ENCODE measurements at places on chromosomes 4 and X. TPM values are rescaled to one million over a fixed set of nuclear protein-coding genes. Genes with fewer than 3 reads are reported as not detected.

DNA sequence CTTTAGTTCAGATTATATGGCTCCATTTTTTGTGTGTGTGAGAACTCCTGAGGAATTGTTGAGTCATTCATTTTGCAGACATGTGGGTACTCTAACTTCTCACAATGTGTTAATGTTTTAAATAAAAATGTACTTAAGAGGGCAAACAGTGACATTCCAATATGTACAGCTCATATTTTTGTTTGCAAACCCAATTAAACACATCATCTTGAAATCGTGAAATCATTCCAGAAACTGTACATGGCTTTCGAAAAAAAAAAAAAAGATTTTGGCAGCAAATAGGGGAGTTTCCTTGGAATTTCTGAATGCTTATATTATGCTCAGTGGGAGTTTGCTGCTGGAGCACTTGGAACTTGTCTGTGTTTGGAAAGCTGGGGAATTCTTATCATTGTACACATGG lies 85.0 kb downstream of the HPGD start:
- no peak overlapping the region for H3K27ac ChIP-seq
- H3K27me3 ChIP-seq, result no peaks in the 10 kb centered on the region
- DNase-seq, result no peak
- no peaks in the 10 kb centered on the region for H3K4me1 ChIP-seq
- H3K4me3 ChIP-seq, result no peak overlapping the region
- H3K36me3 ChIP-seq, result no peaks in the 10 kb centered on the region

- H3K4me1 ChIP-seq, result no peaks in the 10 kb centered on the region
- no peak overlapping the region for H3K27ac ChIP-seq
- DNase-seq, result no peak
- H3K27me3 ChIP-seq, result no peaks in the 10 kb centered on the region
Observed at GRCh38 chrX:120813982-120814381, 61.7 kb downstream of the CT47B1 start.

GRCh38 chrX:101658661-101659491 lies 774 bp downstream of the ARMCX2 start:
- H3K27ac ChIP-seq, result peak overlapping the region; percentile 73
- peak overlapping the region; percentile 61 for H3K4me3 ChIP-seq
- no peaks in the 10 kb centered on the region for H3K4me1 ChIP-seq
- DNase-seq, result peak; percentile 51

DNA sequence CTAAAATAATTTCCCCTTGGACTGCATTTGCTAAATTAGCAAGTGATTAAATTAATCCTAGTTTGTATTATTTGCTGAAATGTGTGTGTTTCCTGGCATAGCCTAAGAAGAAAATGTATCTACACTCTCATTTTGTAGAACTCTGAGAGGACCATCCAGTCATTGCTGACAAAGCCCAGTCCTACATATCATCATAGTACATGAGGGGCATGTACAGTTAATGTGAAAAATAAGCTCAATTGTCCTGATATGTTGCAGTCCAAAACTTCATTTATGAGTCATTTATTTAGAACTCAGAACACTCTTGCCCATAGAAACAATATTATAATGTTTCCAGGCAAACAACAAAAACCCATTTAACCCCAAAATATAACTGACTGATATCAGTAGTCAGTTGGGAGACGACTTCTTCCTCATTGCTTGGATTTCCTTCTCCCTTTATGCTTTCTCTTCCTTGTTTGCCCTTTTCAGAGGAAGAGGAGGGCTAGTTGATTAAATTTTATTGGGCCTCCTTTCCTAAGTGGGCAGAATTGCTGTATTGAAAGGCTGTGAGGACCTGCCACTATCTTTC lies 26.9 kb upstream of the BBS12 start:
- no peaks in the 10 kb centered on the region for H3K27me3 ChIP-seq
- no peaks in the 10 kb centered on the region for H3K4me1 ChIP-seq
- H3K36me3 ChIP-seq, result no peaks in the 10 kb centered on the region
- no peak overlapping the region for H3K27ac ChIP-seq
- H3K4me3 ChIP-seq, result no peak overlapping the region

DNA sequence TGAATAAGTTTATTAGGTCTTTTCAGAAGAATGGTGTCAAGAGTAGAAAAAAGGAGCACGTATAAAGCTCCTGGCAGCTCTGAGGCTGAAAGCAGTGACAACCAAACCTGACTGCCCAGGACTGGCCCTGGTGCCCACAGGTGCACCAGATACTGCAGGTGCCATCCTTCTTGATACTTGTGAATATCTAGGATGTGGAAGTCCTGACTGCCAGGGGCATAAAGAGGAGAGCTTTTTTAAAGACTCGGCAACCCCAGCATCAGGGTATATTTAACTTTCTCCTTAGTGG lies 60.7 kb downstream of the TMEM150C start:
- H3K4me3 ChIP-seq, result no peak overlapping the region
- H3K27me3 ChIP-seq, result no peaks in the 10 kb centered on the region
- H3K4me1 ChIP-seq, result no peaks in the 10 kb centered on the region
- H3K27ac ChIP-seq, result no peak overlapping the region

VSIG4 gene
- total RNA-seq, result not detected

All from naive thymus-derived CD4-positive, alpha-beta T cell (primary cell).